Kidney (tissue), 22 donors: ENCODE measurements at places on chromosomes 5 and 9. TPM values are rescaled to one million over a fixed set of nuclear protein-coding genes. Genes with fewer than 3 reads are reported as not detected.
A peak's percentile ranks its signal among the peaks of the same experiment; 100 is the strongest.

DNA sequence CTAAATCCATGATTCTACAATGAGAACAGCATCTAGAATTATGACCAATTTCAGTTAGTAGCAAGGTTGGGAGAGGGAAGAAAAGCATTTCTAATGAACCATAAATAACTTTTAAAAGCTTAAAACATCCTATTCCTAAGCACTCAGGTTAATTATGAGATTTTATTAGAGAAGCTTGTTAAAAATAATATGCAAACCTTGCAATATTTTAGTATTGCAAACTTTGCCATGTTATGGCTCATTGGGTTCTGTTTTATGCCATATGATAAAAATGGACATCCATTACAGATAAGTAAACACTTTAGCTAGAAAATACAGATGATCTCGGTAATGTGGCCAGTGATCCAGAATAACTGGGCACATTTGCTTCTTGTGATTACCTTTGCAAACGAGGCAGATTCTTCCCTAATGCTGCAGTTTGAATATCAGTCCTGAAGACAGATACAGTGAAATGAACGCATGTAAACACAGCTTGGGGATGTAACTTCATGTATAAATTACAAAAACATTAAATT lies 447.0 kb downstream of the PLK2 start:
- DNase-seq: no peak

DNA sequence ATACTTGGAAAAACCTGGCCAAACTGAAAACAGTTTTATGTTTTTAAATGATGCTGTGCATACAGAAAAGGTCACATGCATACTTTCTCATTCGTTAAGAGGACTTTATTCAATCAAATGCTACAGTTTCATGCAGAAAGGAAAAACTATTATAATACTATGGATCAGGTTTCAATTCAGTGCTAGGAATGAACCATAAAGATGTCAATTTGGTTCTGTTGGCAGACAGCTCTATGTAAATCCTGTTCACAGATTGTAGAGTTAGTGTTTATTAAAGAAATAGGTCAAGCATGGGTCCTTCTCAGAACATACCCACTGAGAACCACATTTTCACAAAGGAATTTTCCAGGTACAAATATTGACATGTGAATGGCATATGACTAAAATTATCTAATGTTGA lies 57.1 kb downstream of the RETREG1 start:
- DNase-seq: no peak

DNA sequence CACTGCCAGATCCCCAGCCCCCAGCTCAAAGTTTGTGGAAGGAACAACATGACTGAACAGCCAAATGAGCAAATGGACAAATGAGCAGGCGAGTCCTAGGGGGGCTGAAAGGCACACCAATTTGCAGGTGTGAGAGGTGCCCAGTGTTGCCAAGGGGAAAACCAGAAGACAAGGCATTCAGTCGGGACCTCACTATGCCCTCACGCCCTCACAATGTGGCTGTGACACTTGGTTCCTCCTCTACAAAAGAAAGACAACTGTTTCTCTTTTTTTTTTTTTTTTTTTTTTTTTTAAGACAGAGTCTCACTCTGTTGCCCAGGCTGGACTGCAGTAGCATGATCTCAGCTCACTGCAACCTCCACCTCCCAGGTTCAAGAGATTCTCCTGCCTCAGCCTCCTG lies 28.0 kb downstream of the TNIP1 start:
- no peak for DNase-seq

DNA sequence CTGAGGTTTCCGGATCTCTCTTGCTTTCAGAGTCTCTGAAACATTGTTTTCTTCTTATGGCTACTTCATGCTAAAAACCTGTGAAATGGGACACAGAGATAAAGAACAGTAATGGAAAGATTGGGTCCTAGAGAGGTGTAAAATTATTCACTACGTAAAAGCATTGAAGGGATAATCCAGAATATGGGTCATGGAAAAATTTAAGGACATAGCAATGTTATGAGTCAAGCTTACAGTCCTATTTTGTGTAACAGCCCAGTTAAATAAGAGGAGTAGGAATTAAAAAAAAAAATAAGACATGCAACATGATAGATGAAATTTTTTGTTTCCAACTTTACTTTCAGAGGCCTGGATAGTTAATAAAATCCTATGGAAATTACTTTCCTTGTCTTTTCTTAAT lies 61.9 kb upstream of the ELL2 start:
- DNase-seq: no peak

- DNase-seq: no peak
Observed at GRCh38 chr9:128206484-128206883, 3.3 kb downstream of the DNM1 start.

DNA sequence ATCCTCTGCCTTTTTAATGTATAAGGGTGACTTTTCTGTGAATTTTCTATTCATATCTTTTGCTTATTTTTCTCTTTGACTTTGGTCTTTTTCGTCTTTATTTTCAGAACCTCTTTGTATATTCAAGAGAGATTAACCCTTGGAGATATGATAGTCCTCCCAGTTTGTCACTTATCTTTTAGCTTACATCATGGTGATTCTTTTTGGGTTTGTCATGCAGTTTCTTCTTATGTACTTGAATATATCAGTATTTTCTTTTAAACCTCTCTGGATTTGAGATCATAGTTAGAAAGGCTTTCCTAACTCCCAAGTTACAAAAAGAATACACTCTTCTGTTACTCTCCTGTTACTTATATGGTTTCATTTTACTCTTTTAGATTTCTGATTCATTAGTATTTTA lies 27.5 kb upstream of the GPR21 start:
- no peak for DNase-seq

SPATA31C1 gene
- total RNA-seq: not detected

- no peak for DNase-seq
Observed at GRCh38 chr5:126438267-126438666, 15.1 kb downstream of the GRAMD2B start.

CDH9 gene
- total RNA-seq: 2.1 TPM

DNA sequence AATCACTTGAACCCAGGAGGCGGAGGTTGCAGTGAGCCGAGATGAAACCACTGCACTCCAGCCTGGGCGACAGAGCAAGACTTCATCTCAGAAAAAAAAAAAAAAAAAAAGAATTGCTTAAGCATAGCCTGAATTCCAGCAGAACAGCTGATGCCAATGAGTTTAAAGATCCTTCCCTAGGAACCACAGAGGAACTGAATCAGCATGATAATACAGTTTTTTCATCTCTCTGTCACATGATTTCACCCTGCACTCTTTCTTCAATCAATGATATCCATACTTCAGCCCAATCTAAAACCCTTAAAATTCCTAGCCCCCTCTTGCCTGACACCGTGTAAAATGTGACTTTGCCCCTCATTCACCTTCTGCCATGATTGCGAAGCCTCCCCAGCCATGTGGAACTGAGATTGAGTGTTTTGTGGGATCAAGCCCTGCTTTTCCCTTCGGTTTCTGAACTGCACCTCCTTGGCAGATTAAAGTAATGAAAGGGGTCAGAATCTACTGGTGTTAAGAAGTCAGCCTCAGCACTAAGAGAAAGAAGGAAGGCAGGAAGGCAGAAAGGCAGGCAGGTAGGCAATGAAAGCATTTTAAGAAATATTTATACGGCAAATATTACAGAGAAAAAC lies 20.9 kb upstream of the DMXL1 start:
- DNase-seq: no peak

DNA sequence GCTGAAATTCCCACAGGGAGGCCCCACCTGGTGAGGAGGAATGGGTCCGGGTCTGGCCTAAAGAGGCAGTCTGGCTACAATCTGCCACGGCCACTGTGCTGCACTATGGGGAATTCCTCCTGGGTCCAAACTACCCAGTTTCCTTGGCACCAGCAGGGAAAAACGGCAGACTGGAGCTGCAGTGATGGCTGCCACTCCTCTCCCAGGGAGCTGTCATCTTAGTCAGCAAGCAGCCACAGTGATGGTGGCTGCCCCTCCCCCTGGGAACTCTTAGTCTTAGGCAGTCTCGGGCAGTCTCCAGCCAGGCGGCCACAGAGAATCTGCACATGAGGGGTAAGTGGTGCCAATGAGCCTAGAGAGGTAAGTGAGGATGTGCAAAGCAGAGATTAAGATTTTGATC lies 205.8 kb downstream of the TMEM38B start:
- no peak for DNase-seq

- DNase-seq: no peak
Observed at GRCh38 chr5:143896516-143896915, 84.6 kb downstream of the HMHB1 start.

DNA sequence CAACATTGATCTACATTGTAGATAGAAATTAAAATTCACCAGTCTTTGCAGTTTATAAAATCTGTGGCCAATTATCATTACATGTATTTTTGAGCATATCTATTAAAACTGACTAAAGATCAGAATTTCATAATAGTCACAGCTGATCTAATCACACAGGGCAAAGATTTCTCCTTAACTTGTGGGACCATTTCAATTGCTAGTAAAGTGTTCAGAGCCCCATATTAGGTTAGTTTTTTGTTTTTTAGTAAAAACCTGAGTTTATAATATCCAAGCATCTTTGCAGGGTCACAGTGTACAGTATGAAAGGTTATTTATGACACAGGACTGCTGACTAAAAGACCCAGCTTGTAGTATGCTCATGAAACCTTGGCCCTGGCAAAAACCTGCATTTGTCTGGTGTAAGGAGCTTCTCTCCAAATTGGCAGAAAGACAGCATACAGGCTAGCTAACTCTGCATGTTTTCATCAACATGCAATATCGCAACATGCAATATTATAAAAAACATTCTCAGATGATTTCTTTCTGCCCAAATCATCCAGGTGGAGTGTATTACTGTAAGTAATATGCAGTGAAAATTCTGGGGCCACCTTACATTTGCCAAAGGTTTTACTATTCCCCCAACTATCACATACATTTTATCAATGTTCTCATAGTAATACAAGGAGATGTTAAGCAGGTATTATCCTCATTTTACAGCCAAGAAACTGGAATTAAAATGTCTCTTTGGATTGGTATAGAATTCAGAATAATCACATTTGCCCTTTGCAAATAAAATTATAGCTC lies 37.7 kb upstream of the ALDH1A1 start:
- DNase-seq: no peak

DNA sequence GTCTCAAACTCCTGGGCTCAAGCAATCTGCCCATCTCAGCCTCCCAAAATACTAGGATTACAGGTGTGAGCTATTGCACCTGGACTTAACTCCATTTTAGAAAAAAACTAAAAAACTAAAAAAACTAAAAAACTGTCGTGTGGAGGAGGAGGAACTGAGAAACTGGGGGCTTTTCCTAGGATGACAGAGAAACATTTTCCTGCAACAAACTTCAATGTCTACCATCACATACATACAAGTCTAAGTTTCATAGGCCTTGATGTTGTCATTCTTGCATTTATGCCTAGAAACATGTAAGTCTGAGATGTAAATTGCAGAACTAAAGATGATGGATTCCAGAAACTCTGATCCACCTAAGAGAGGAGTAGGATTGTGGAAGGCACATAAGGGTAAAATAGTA lies 556.8 kb downstream of the RAB3C start:
- DNase-seq: no peak

PPP6C gene
- 43.9 TPM for total RNA-seq

GRCh38 chr5:173507171-173507570 lies 109.3 kb downstream of the BOD1 start:
- no peak for DNase-seq

NR5A1 gene
- total RNA-seq: not detected

BTNL3 gene
- total RNA-seq: not detected

DNA sequence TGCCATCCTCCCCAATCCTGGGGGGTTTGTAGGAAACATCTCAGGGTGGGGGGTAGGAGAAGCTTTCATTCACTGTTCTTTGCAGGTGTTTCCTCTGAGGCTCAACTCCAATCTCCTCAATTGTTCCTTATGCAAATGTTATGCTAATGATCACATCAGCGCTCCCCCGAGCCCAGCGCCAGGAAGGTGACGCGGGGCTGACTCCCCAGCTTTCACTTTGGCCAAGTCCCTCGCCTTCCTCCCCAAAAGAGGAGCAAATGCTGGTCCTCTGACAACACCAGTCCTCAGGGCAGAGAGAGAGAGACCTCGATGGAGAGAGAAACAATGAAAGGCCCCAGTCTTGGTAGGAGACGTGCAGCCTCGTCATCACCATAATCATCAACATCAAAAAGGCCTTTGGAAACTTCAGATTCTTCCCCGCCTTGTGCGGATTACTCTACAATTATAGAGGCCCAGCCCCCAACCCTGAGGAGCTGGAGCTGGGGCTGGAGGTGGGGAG lies 39.1 kb downstream of the PCDH1 start:
- DNase-seq: no peak

UBAP1 gene
- total RNA-seq: 53.8 TPM

GRCh38 chr9:31119890-31120454 lies 1264.5 kb upstream of the ACO1 start:
- no peak for DNase-seq

DNA sequence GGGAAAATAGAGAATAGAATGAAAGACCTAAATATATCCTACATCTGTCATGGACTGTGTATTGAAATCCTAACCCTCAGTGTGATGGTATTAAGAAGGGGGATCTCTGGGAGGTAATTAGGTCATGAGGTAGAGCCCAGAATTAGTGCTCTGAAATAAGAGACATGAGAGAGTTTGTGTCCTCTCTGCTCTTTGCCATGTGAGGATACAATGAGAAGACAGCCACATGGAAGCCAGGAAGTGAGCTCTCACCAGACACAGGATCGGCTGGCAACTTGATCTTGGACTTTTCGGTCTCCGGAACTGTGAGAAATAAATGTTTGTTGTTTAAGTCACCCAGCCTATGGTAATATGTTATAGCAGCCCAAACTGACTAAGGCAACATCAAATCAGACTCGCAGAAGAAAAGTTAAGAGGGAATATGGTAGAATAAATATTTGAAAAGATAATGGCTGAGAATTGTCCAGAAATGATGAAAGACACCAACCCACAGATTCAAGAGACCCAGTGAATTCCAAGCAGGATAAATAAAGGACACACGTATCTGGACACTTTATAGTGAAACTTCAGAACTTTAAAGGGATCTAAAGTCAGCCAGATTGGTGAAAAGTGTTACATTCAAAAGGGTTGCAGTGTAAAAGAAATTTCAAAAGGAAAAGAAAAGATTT lies 12.7 kb upstream of the SLC36A1 start:
- no peak for DNase-seq

PROP1 gene
- not detected for total RNA-seq

ABLIM3 gene
- 21.7 TPM for total RNA-seq

- no peak for DNase-seq
Observed at GRCh38 chr5:79408028-79408427, 105.9 kb downstream of the HOMER1 start.

GRCh38 chr5:169805527-169805934 lies 168.5 kb downstream of the DOCK2 start:
- peak; percentile 26 for DNase-seq
